ENCODE measurements at places on chromosomes 5 and 9. TPM values are rescaled to one million over a fixed set of nuclear protein-coding genes. Genes with fewer than 3 reads are reported as not detected.
A peak's percentile ranks its signal among the peaks of the same experiment; 100 is the strongest.

GRCh38 chr5:1480806-1481205, 35.6 kb upstream of the SLC6A3 start:
- no peak for DNase-seq

- DNase-seq: no peak
Observed at GRCh38 chr5:172901788-172902496, 57.3 kb upstream of the RPL26L1 start.

The FRMD3 gene
- polyA plus RNA-seq: 27.4 TPM

GRCh38 chr5:43482490-43483297, 971 bp downstream of the TMEM267 start:
- DNase-seq: no peak

GRCh38 chr9:128718047-128718446, 5.9 kb downstream of the ZDHHC12 start:
- no peak for DNase-seq

GRCh38 chr5:373710-374602, 52.4 kb downstream of the AHRR start:
- DNase-seq: no peak

DNA sequence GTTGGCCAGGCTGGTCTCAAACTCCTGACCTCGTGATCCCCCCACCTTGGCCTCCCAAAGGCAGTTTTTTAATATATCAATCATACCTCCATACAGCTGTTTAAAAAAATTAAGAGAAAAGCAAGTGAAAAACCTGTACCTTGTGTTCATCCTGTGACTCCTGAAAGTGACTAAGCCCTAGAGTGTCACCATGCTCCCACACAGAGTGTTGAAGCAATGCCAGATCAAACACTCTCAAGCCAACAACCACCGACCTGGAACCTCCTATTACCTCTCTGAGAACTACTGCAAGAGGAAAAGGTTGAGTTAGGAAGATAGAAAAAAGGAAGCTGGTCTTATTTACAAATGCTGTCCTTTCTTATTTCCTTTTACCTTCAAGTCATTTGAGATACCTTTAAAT, 123.5 kb downstream of the RASEF start:
- no peak for DNase-seq

DNA sequence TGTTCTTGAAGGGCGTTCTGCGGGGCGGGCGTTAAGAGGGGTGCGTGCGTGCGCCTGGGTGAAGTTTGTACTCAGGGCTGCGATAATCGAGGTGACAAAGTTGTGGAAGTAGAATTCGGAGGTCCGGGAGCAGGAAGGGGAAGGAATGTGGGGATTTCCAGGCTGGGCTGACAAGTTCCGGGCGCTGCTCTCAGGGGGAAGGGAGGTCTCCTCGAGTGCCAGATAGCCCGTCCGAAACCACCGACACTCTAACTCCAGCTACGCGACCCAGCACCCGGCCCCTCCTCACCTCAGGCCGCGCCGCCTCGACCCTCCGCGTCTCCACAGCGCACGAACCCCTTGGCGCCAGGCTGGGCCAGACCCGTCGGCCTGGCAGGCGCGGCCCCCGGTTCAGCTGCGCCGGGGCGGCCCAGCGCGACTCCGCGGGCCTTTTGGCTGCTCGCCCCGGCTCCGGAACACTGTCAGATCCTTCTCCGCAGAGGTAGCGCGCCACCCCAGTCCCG, at the start of gene IL6ST:
IL6ST (minus strand) TSS at position 469 of the 503 bp plus-strand sequence. CDS start 18,685 bp downstream, outside the sequence.
- peak; percentile 50 for DNase-seq

The DRD1 gene
- 0.06 TPM for polyA plus RNA-seq

DNA sequence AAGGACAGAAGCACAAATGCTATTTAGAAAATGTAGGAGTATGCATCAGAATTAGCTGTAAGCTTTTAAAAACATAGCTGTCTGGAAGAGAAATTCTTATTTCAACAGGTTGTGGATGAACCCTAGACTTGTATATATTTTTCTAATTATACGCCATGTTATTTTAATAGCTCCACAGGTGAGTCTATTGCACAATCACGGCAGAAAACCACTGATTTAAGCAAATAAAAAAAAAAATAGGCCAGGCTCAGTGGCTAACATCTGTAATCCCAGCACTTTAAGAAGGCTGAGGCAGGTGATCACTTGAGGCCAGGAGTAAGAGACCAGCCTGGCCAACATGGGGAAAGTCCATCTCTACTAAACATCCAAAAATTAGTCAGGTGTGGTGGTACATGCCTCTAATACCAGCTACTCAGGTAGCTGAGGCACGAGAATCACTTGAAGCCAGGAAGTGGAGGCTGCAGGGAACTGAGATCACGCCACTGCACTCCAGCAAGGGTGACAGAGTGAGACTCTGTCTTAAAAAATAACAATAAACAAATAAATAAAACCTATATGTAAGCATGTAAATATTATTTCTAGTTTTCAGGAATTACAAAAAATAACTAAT, 11.7 kb downstream of the TRIM23 start:
- no peak for DNase-seq

DNA sequence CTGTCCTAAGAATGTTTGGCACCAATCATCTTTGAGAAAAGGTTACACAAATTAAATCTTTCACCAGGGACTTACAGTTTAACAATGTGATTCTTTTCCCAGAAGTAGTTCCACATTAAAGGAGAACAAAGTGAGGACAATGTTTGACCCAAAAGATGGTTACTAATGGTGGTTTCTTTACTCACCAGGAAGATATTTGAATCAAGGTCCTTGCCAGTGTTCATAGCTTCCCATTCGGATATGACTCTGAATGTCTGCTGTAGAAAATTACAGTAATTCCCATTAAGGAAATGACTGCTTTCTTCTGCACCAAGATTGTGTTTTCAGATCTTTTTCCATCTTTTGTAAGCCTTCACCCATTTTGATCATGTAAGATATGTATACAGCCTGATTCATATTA, 114.6 kb upstream of the ADAMTSL1 start:
- no peak for DNase-seq

GRCh38 chr9:31259824-31260223, 1124.6 kb upstream of the ACO1 start:
- DNase-seq: no peak

The ANKRD55 gene
- polyA plus RNA-seq: 1.8 TPM

The PCDHGA7 gene
- polyA plus RNA-seq: 1.8 TPM

DNA sequence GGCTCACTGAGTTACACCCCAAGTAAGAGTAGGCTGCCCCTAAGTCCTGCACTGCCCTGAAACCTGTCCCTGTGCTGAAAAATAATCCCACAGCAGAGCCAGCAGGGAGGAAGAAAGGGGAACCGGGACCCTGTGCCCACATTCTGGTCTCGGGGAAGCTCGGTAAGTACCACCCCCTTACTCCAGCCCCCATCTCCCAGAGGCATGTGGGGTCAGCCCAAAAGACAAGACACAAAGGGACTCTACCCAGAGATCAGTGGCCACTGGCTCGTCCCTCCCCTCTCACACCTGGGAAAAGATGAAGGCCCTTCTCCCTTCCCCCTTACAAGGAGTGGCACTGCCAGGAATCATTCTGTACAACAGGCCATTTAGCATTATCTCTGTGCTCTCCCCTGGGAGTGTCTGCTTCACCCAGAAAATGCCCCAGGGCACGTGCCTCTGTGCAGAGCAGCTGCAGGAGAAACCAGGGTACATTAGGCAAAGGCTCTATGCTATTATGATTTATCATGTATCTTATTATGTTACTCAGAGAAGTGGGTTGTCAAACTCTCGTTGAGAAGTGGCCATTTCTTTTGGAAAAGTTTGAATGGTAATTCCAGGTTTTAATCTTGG, 71.3 kb downstream of the NDFIP1 start:
- DNase-seq: no peak

GRCh38 chr9:132663117-132663516, 6.7 kb downstream of the DDX31 start:
- DNase-seq: no peak

- peak; percentile 79 for DNase-seq
Observed at GRCh38 chr5:38556599-38557307, at the start of gene LIFR. LIFR (minus strand) TSS chr5:38556646; CDS start chr5:38530647, 25,999 bp downstream.

DNA sequence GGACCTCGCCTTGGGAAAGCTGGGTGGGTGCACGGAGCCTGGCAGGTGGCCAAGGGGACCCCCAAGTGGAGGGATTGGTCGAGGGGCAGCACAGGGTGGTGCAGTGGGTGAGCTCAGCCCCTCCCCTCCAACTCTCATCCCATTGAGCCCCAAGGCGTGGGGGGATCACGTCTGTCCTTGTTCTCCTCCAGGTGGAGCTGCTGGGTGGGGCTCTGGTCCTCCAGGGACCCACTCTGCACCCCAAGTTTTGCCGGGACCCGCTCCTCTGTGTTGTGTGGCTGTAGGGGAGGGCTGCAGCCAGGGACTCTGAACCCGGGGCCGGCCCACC, 3.6 kb upstream of the FUT7 start:
- DNase-seq: no peak

DNA sequence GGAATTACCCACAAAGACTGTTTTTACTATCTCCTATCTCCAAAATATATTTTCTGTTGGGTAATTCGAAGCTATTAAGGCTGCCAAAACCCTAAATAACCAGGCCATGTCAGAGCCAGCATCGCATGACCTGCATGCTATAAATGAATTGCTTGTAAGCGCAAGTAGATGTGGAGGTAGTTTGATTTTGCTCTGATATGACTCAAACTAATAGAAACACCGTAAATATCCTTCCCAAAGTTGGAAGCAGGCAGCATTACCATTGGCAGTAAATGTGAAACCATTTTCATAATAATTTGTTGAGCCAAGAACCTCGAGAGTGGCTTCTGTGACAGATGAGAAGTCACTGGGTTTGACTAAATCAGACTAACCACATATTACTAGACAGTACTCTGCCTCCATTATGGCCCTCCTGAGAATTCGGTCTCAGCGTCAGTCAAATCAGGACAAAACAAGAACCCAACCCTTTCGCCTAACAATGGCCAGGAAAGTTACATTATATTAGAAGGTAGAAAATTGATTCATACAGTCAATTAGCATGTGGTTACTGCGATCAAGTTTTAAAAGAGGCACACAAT, 289.8 kb downstream of the SPOCK1 start:
- DNase-seq: no peak

The C5orf58 gene
- polyA plus RNA-seq: not detected

The EPB41L4B gene
- polyA plus RNA-seq: 14.6 TPM

GRCh38 chr9:89277454-89277853, 33.5 kb upstream of the CKS2 start:
- no peak for DNase-seq

The EPB41L4A gene
- polyA plus RNA-seq: 26.9 TPM

DNA sequence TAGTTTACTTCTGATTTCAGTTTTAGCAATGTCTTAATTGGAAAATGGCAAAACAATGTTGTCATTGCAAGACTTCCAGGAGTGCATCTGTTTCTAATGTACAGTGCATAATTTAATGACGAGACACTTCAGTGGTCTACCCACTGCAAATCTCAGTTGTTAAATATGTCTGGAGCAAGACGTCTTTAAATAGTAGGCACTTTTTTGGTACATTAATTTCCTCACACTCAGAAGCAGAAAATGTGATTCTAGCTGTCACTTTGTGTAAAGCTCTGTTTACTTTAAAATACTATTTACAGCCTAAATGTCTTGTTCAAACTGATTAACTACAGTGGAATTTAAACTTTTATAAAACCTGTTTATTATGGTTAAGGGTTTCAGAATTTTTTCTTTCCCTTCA, 815.5 kb downstream of the TLE1 start:
- no peak for DNase-seq

The SLC24A2 gene
- polyA plus RNA-seq: 0.20 TPM

DNA sequence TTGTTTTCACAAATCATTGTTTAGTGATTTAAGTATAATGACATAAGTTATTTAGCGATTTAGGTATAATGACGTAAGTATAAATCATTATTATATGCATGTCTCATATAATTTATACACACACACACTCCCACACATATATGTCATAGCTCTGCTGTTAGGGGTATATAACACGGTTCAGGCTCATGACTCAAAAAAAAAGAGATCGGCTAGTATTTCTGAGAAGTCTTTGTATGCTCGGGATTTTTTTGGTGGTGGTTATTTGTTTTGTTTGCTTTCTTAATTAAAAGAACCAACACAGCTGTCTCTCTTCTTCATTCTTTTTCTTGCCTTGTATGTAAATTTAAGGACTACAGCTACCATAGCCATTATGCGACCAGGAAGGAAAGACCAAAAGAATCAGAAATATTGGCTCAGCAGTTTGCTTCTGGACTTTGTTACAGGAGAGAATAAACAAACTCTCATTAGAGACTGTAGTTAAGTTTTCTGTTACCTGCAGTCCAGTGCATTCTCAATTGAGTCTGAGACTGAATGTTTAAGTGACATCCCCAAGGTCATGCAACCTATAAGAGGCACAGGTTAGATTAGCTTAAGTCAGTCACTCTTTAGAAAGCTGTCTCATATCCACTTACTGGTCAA, 83.2 kb upstream of the NREP start:
- DNase-seq: peak; percentile 29

GRCh38 chr5:173256800-173257199, 21.8 kb upstream of the NKX2-5 start:
- DNase-seq: no peak

- no peak for DNase-seq
Observed at GRCh38 chr5:112880219-112880964, 19.3 kb downstream of the SRP19 start.

GRCh38 chr5:143176048-143176447, 227.4 kb downstream of the NR3C1 start:
- no peak for DNase-seq

GRCh38 chr5:36045895-36046294, 20.8 kb downstream of the UGT3A2 start:
- DNase-seq: no peak

The NME5 gene
- 24.4 TPM for polyA plus RNA-seq

DNA sequence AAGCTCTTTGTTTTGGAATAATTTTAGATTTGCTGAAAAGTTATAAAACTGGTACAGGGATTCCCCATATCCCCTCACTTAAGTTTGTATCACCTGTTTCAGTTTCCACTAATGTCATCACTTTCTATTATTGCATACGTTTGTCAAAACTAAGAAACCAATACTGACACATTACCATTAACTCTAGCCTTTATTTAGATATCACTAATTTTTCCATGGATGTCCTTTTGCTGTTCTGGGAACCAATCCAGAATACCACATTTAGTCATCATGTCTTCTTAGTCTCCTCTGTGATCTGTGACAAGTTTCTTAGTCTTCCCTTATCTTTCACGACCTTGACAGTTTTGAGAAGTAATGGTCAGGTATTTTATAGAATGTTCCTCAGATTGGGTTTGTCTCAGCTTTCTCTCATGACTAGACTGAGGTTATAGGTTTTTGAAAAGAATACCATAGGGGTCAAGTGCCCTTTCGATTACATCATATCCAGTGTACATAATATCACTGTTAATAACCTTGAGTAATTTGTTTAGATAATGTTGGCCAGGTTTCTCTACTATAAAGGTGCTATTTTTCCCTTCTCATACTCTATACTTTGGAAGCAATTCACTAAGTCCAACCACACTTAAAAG, 51.9 kb upstream of the NMUR2 start:
- DNase-seq: no peak

DNA sequence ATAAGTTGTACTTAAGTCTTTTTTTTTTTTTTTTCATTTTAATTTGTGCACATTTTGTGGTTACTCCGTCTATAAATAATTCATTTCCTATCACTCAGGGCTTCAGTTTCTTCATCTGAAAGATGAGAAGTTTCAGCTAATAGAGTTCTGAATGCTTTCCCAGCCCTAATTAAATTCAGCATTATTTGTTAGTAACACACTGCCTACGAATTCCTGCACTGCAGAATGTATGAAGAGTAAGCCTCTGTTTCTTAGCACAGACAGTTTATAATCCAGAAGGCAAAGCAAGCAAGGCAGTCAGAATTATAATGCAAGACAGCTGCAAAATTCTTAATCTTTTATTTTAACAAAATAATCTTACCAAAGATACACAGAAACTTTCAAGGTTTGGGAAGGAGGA, 138.0 kb upstream of the GHR start:
- no peak for DNase-seq

Measured in left renal pelvis (tissue), 4 donors.